Activated CD8-positive, alpha-beta memory T cell treated with anti-CD3 and anti-CD28 coated beads, Interleukin-2, amount 10 ng/mL, durations not matched to agents 7 days and 5 days (primary cell): ENCODE measurements at places on chromosomes 1 and 21. TPM values are rescaled to one million over a fixed set of nuclear protein-coding genes. Genes with fewer than 3 reads are reported as not detected.

The ATP1B1 gene
- 5.4 TPM for total RNA-seq

The TRMT1L gene
- 23.2 TPM for total RNA-seq

The KRTAP19-1 gene
- total RNA-seq: not detected

The CNIH3 gene
- total RNA-seq: 3.6 TPM

The TRIM46 gene
- total RNA-seq: 16.1 TPM

The CEP170 gene
- 39.3 TPM for total RNA-seq

The NCAM2 gene
- not detected for total RNA-seq

The APCS gene
- total RNA-seq: not detected

The TMEM35B gene
- 30.2 TPM for total RNA-seq

GRCh38 chr1:37794372-37795339 lies 1.0 kb downstream of the MANEAL start:
- peaks cover 22% of the 10 kb centered on the region for H3K4me1 ChIP-seq
- DNase-seq: no peak

DNA sequence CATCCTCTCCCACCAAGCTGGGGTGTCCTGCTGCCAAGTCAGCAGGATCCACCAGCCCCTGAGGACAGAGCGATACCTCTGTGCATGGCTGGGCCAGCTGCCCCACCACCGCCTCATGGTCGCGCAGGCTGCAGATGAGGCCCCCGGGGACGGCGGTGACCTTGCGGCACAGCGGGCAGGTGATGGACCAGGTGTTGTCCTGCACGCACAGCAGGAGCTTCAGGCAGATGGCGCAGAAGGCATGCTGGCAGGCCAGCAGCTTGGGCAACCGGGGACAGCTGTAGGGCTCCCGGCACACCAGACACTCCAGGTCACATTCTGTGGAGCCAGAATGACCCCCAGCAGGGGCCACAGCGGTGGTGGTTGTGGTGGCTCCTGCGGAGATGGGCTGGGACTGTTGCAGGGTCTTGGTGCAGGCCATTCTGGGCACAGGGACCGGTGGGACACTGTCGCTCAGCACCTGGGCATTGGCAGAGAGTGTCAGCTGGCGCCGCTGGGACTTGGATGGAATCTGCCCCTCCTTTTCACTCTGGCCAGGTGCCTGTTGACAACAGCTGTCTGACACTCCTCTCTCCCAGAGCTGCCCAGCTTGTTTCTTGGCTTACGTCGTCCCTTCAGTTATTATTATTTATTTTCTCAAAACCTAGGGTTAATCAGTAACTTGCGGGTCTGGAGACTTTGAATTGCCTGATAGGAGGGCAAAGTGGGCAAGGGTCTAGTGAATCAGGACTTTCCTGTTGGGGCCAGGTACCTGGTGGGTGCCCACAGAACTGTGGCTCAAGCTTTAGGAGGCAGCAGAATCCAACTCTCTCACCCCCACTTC lies at the start of gene RNF186:
RNF186 (minus strand) TSS at position 603 of the 823 bp plus-strand sequence; CDS start at position 421, 182 bp downstream.
- no peak within 1 kb of the TSS for H3K4me3 ChIP-seq
- no peaks in the 10 kb centered on the region for H3K4me1 ChIP-seq
- H3K27ac ChIP-seq: no peak within 1 kb of the TSS

GRCh38 chr21:39712273-39712672 lies 32.7 kb upstream of the IGSF5 start:
- no peaks in the 10 kb centered on the region for H3K36me3 ChIP-seq

- no peak for DNase-seq
- H3K27me3 ChIP-seq: no peaks in the 10 kb centered on the region
- H3K4me3 ChIP-seq: no peak overlapping the region
- H3K27ac ChIP-seq: no peak overlapping the region
- H3K36me3 ChIP-seq: no peaks in the 10 kb centered on the region
- H3K4me1 ChIP-seq: no peaks in the 10 kb centered on the region
These were observed 353.7 kb upstream of the ESRRG start for GRCh38 chr1:217076902-217077301.

GRCh38 chr1:19484338-19484797 lies 971 bp downstream of the CAPZB start:
- H3K27me3 ChIP-seq: no peaks in the 10 kb centered on the region
- H3K4me3 ChIP-seq: peak overlapping the region; percentile 96
- peaks cover 64% of the 10 kb centered on the region for H3K4me1 ChIP-seq
- H3K27ac ChIP-seq: peak overlapping the region; percentile 90
- DNase-seq: peak; percentile 58

DNA sequence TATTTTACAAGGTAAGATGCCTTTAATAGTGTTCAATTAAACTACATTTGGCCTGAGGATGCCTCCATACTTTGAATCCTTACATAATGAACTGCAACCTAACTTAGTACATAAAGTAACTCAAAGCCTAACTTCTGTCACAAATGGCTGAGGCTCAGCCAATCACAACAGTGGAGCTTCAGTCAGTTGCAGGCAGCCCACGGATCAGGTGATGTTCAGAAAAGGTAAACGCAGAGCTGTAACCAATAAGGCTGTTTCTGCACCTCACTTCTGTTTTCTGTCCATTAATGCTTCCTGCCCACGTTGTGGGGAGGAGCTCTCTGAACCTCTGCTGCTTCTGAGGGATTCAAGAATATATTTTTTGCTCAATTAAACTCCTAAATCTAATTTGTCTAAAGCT lies 94.8 kb upstream of the KIAA0040 start:
- DNase-seq: peak; percentile 41
- peaks cover 9% of the 10 kb centered on the region for H3K27me3 ChIP-seq
- H3K4me1 ChIP-seq: peaks cover 8% of the 10 kb centered on the region

DNA sequence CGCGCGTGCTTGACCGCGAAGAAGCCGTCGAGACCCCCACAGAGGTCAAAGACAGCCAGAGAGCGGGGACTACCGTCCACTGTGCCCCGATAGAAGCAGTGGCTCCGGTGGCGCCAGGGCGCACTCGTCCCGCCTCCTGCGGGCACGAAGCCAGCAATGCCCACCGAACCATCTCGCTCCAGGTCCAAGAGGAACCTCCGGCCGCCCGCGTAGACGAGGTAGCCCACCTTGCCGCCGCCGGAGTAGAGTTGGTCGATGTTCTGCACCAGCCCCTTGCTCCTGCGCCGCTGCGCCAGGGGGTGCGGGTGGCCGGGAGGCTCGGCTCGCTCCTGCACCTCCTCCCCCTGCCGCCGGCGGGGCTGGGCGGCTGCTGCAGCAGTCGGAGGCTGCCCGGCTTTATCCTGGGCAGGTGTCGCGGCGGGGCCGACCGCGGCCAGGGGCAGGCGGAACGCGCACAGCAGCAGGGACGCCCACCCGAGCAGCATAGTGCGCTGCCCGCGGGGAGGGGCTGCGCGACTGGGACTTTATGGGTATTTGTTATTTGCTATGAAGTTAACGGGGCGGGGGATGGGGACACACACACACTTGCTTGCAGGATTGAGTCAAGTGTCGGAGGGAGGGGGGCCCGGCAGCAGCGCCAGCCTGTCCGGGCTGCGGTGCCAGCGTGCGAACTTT lies 844 bp downstream of the ADAMTS5 start:
- DNase-seq: no peak
- H3K27me3 ChIP-seq: peaks cover 45% of the 10 kb centered on the region
- H3K4me1 ChIP-seq: no peaks in the 10 kb centered on the region
- no peak overlapping the region for H3K4me3 ChIP-seq

DNA sequence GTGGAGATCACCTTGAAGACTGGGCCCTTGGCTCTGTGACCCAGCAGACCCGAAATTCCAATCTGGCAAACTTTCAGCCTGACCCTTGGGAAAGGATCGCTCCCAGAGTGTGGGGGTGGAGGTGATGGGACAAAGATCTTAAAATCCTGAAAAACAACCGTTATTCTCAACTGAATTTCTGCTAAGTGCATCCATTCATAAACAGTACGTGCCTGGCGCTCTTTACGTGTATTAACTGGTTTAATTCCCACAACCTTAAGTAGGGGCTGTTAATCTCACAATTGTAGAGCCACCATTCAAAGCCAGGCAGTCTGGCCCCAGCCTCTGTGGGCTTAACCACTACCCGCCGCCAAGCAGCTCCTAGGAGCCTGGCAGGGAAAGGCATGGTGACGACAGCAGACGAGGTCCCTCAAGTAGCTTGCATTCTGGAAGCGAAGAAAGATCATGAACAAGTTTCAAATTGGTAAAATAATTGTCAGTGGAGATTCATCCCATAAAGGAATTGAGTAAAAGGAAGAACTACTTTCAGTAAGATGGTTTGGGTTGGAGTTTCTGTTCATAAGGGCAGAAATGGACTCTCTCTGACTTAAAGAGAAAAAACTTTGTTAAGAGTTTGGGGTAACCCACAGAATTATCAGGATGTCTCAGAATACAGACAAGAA lies 11.4 kb upstream of the RGS16 start:
- H3K36me3 ChIP-seq: peaks cover 9% of the 10 kb centered on the region
- peak overlapping the region; percentile 95 for H3K27ac ChIP-seq
- H3K4me1 ChIP-seq: peaks cover 47% of the 10 kb centered on the region
- peak overlapping the region; percentile 57 for H3K4me3 ChIP-seq
- peaks cover 76% of the 10 kb centered on the region for H3K27me3 ChIP-seq

- DNase-seq: no peak
- H3K36me3 ChIP-seq: peaks cover 13% of the 10 kb centered on the region
- H3K27ac ChIP-seq: peak overlapping the region; percentile 31
- no peak overlapping the region for H3K4me3 ChIP-seq
These were observed 6.1 kb downstream of the PRDM2 start for GRCh38 chr1:13706046-13706445.

- H3K27me3 ChIP-seq: no peaks in the 10 kb centered on the region
- H3K4me3 ChIP-seq: peak overlapping the region; percentile 58
- DNase-seq: peak; percentile 95
These were observed 19.1 kb downstream of the RUNX3 start for GRCh38 chr1:24910751-24911650.

DNA sequence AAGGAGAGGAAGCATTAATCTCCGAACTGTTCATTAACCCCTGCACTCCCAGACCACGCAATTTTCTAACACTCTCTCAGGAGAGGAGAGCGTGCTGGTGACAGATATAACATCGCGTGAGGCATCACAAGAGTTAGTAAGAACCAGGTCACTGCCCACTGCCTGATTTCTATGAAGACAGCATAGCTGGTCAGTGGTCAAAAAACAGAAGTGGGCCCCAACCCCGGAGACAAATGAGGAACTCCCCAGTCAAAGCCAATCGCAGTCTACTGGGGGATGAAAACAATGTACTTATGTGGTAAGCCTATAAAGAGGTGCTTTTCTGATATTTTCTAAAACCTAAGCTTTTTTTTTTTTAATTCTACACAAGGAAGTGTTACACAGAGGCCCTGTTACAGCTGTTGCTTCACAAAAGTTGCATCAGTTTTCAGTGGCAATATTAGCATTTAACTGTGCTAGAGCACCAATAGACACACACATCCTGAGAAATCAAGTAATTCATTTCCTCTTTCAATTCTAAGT lies 231.8 kb upstream of the IRF2BP2 start:
- no peak overlapping the region for H3K4me3 ChIP-seq
- peaks cover 72% of the 10 kb centered on the region for H3K4me1 ChIP-seq

GRCh38 chr1:193181985-193182384 lies 4.4 kb downstream of the B3GALT2 start:
- DNase-seq: no peak
- no peak overlapping the region for H3K4me3 ChIP-seq
- peaks cover 5% of the 10 kb centered on the region for H3K36me3 ChIP-seq
- H3K27me3 ChIP-seq: no peaks in the 10 kb centered on the region
- no peak overlapping the region for H3K27ac ChIP-seq

- H3K4me3 ChIP-seq: no peak overlapping the region
- H3K4me1 ChIP-seq: no peaks in the 10 kb centered on the region
- H3K27me3 ChIP-seq: peaks cover 14% of the 10 kb centered on the region
- DNase-seq: no peak
These were observed 39.9 kb downstream of the OLFML2B start for GRCh38 chr1:161983725-161984124.

DNA sequence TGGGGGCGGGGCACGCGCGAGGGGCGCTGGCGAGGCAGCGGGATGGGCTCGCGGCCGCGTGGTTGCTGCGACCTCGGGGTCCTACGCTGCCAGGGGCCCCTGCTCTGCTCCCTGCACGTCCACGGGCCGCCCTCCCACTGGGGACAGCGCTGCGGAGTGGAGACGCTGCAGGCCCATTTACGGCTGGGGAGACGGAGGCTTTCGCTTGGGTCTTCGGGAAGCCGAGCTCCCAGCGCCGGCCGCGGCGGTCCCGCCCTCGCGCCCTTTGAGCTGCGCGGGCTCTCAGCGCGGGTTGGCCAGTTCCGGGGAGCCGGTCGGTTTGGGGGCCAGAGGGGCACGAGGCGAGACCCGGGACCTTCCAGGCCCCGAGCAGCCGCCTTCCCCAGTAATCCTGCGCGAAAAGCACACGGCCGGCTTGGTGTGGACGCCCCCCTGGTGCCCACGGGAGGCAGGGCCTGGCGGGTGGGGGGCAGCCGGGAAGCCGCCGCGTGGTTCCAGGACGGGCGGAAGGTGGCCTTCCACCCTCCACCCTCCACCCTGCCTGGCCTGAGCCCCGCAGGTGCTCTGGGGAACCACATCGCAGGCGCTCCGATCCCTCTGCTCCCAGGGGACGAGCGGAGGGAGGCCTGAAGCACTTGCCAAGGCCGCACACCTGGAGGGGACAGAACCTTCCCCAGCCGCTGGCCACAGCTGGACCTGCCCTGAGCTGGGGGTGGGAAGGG lies 570 bp upstream of the PEX10 start:
- peak; percentile 55 for DNase-seq
- peak overlapping the region; percentile 81 for H3K4me3 ChIP-seq
- peaks cover 43% of the 10 kb centered on the region for H3K4me1 ChIP-seq

DNA sequence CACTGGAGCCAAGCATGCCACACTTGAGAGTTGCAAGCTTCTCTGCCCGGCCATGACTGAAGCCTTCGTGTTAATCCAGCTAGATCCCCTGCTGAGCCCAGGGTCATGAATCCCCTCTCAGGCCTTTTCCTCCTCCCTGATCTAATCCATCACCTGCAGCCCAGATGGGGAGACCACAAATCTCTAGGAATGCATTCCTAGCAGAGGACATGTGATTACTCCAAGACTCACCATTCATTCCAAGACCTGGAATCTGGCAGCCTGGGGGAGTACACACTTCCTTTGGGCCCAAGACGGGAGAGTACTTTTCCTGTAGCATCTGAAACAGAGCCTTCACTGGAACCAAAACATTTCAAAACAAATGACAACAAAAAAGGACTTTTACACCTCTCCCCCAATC lies 269.3 kb upstream of the NFIA start:
- no peaks in the 10 kb centered on the region for H3K36me3 ChIP-seq
- no peak overlapping the region for H3K27ac ChIP-seq
- DNase-seq: no peak

- no peak for DNase-seq
- no peaks in the 10 kb centered on the region for H3K4me1 ChIP-seq
- peaks cover 32% of the 10 kb centered on the region for H3K27me3 ChIP-seq
These were observed 171.5 kb upstream of the CAMK1G start for GRCh38 chr1:209412036-209412435.

- no peaks in the 10 kb centered on the region for H3K27me3 ChIP-seq
- H3K4me3 ChIP-seq: no peak overlapping the region
- H3K36me3 ChIP-seq: peaks cover 20% of the 10 kb centered on the region
These were observed 36.7 kb downstream of the ZBTB40 start for GRCh38 chr1:22488319-22488718.

- H3K27ac ChIP-seq: no peak overlapping the region
- DNase-seq: no peak
- H3K27me3 ChIP-seq: peaks cover 25% of the 10 kb centered on the region
- peaks cover 8% of the 10 kb centered on the region for H3K36me3 ChIP-seq
- H3K4me3 ChIP-seq: no peak overlapping the region
These were observed 167.3 kb downstream of the FASLG start for GRCh38 chr1:172826096-172826741.
